ENCODE measurements at places on chromosomes 4 and X.
A peak's percentile ranks its signal among the peaks of the same experiment; 100 is the strongest.

DNA sequence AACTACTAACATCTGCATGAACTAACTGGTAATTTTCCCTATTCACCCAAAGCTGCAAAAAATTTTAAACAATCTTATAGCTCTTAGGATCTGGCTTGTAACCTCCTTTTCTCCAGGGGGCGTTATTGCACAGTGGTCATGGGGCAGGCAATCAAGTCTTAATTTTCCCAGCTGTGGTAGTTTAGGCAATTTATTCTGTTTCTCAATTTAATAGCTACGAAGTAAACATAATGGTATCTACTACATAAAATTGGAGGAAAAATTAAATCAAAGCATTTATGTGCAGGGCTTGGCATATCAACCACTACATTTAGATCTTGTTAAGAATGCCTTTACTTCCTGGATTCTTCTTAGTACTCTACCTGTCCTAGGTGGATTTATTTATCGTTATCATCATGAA, 137.4 kb upstream of the GUCY1A1 start:
- peak; percentile 7 for DNase-seq

DNA sequence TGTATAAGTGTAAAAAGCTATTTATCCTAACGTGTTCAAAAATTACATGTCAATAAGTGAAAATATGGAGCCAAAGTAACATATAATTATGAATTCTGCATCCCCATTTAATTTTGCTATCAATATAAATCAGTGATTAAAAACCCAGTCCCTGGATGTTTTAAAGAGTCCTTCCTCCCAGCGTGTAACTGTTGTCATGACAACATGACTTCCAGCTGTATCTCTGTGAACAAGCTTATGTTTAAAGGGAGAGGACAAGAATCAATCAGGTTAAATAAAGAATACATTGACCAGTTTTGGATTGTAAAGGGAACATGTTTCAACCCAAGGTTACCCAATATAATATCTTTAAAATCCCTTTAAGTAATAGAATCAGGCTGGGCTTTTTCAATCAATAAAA, 219.7 kb downstream of the NSUN7 start:
- no peak for DNase-seq

GRCh38 chrX:103779141-103779789, 2.6 kb downstream of the PLP1 start:
- DNase-seq = no peak

DNA sequence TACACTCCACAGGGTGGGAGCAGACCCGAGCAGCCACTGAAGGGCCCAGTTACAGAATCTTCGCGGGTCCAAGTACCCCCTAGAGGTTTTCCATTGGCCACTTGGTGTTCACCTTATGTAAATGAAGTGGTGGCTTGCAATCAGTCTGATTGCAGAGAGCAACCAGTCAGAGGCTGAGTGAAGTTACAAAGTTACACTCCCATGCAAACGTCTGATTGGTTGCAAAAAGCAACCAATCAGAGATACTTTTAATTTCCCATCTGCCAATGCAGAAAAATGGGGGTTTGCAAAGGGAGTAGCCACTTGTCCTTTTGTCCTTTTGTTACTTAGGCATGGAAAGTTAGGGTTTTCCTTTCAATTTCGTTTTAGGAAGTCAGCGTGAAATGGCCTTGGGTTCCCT, 27.0 kb upstream of the NKAP start:
- DNase-seq = no peak

- DNase-seq = no peak
Observed at GRCh38 chrX:53047228-53047627, 1.4 kb upstream of the GPR173 start.

GRCh38 chr4:12053966-12054365, 625.3 kb upstream of the HS3ST1 start:
- no peak for DNase-seq

GRCh38 chr4:114907568-114907967, 205.9 kb downstream of the NDST4 start:
- no peak for DNase-seq

GRCh38 chr4:142696334-142697122, 149.6 kb downstream of the INPP4B start:
- no peak for DNase-seq

- no peak for DNase-seq
Observed at GRCh38 chr4:26062215-26062614, 148.2 kb downstream of the SMIM20 start.

DNA sequence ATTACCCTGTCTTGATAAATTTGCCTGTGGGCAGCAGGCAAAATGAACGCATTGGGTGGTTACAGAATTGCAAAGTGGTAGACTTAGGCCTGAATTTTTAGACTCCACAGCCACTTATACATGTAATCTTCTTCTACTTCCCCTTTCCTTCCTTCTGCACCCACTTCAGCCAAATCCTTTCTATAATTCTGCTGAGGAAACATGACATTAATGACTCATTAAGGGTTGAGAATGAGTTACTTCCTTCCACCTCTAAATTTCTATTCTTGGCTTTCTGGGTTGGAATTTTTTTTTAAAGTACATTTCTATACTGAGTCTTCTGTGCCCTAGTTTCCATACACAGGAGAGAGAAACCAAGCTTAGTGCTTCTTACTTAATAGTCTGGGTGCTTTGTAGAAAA, 10.1 kb downstream of the PAPSS1 start:
- no peak for DNase-seq

DNA sequence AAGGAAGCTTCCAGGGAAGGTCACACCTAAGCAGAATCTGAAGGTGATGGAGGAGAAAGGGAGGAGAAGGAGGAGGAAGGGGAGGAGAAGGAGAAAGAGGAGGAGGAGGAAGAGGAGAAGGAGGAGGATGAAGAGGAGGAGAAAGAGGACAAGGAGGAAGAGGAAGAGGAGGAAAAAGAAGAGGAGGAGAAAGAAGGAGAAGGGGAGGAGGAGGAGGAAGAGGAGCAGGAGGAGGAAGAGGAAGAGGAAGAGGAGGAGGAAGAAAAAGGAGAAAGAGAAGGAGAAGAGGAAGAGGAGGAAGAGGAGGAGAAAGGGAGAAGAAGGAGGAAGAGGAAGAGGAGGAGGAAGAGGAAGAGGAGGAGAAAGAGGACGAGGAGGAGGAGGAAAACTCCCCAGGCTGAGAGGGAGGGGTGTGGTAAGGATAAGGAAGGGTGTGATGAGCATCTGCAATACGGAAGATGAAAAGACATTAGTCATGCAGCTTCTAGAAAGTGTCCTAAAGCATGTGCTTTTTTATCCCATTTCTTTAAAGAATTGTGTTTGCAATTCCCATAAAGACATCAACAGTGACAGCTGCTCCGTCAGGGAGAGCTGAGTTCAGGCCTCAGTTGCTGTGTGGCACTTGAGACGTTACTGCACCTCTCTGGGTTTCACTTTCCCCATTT, 41.1 kb downstream of the CRMP1 start:
- no peak for DNase-seq

DNA sequence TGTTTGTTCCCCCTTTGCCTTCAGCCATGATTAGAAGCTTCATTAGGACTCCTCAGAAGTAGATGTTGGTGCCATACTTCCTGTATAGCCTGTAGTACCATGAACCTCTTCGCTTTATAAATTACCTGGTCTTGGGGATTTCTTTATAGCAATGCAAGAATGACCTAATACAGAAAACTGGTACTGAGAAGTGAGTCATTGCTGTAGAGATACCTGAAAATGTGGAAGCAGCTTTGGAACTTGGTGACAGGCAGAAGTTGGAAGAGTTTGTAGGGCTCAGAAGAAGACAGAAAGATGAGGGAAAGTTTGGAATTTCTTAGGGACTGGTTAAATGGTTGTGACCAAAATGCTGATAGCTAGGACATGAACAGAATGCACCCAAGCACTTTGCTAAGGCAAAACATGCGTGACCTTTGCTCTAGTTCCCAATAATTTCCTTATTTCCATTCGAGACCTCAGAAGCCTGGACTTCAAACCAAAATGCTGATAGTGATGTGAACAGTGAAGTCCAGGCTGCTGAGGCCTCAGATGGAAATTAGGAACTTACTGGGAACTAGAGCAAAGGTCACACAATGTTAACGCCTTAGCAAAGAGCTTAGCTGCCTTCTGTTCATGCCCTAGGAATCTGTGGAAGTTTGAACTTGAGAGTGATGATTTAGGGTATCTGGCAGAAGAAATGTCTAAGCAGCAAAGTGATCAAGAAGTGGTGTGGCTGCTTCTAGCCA, 3.0 kb upstream of the USP46 start:
- DNase-seq = no peak

DNA sequence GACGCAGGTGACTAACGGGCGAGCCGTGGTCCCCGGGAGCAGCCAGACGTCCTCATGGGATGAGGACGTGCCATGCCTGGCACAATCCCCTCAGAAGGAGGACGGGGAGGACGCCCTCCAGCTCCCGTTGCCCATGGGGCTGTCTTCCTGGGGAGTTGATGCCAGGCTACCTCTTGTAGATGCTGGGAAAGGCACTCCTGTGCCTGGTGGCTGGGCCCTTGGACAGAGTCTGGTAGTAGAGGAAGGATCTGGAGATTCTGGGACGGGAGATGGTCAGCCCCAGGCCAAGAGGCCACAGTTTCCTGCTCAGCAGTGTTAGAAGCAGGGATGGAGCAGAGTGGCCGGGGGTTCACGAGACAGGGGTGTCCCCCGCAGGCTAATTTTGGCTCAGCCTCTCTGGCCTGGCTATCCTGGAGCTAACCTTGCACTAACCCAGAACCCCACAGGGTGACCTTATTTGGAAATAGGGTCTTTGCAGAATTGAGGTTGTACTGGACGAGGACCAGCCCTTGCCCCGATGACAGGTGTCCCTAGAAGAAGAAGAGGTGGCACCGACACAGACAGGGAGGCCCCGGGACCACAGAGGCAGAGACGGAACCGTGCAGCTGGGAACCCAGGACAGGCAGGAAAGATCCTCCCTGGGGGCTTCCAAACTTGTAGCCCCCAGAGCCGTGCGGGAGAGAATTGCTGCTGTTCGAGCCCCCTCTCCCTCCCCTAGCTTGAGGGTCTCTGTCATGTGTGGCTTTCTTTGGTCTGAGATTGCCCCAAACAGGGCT, 50.1 kb upstream of the ADRA2C start:
- DNase-seq = no peak

Data from NAMALWA (cell line).